ENCODE measurements at places on chromosomes 4 and X. TPM values are rescaled to one million over a fixed set of nuclear protein-coding genes. Genes with fewer than 3 reads are reported as not detected.

GRCh38 chr4:27934871-27935270 lies 1074.2 kb downstream of the STIM2 start:
- DNase-seq: no peak

DNA sequence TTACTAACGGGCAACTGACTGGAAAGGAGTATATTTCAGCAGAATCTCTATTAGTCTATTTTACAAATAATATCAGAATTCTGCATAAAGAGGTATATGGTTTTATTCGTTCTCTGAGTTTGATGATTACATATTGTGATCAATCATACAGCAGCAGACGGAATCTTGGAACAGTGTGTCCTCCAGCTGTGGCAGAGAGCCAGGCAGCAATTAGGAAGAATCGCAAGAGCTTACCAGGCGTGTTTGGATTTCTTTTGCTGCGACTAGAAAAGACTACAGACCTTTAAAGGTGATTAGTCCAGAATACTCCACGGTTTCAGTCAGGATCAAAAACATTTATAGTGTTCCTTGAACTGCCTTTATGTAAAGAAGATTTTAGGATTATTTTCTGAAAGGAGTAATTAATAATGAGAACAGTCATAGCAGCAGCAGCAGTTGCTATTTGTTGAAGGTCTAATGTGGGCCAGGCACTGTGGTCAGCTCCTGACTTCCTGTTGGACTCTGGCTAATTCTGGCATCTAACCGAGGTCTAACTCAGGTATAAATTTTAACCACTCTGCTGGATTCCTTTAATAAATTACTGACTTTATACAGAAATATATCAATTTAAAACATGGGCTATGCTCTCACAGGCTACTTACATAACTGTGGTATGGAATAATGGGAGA lies 225.3 kb upstream of the CXorf66 start:
- no peak for DNase-seq

DNA sequence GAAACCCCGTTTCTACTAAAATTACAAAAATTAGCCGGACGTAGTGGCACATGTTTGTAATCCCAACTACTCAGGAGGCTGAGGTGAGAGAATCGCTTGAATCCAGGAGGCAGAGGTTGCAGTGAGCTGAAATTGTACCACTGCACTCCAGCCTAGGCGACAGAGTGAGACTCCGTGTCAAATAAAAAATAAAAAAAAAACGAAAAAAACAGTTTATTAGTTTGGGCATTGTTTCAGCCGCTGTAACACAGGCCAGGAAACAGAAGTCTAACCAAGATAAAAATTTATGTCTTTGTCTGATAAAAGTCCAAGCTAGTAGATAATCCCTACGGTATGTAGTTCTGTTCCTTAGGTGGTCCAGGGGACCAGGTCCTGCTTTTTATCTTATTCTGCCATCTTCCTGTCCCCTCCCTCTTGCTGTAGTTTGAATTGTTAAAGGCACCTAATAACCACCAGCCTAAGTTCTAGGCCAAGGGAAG lies 21.4 kb downstream of the USO1 start:
- no peak for DNase-seq

- no peak for DNase-seq
Observed at GRCh38 chr4:80301884-80302283, 33.6 kb upstream of the CFAP299 start.

GRCh38 chr4:112973750-112974251 lies 75.7 kb upstream of the ANK2 start:
- DNase-seq: no peak

- DNase-seq: no peak
Observed at GRCh38 chr4:113708250-113708649, 53.3 kb downstream of the CAMK2D start.

BRS3 gene
- not detected for total RNA-seq

GPRASP1 gene
- total RNA-seq: 3.6 TPM

Measured in Calu3 (cell line).